ENCODE measurements at places on chromosomes 7 and 10. TPM values are rescaled to one million over a fixed set of nuclear protein-coding genes. Genes with fewer than 3 reads are reported as not detected.

- peaks cover 14% of the 10 kb centered on the region for H3K27me3 ChIP-seq
- peaks cover 6% of the 10 kb centered on the region for H3K4me1 ChIP-seq
- no peak overlapping the region for H3K27ac ChIP-seq
- no peak for DNase-seq
- H3K4me3 ChIP-seq: no peak overlapping the region
- no peaks in the 10 kb centered on the region for H3K36me3 ChIP-seq
These were observed 18.9 kb upstream of the RAMP3 start for GRCh38 chr7:45138433-45139267.

DNA sequence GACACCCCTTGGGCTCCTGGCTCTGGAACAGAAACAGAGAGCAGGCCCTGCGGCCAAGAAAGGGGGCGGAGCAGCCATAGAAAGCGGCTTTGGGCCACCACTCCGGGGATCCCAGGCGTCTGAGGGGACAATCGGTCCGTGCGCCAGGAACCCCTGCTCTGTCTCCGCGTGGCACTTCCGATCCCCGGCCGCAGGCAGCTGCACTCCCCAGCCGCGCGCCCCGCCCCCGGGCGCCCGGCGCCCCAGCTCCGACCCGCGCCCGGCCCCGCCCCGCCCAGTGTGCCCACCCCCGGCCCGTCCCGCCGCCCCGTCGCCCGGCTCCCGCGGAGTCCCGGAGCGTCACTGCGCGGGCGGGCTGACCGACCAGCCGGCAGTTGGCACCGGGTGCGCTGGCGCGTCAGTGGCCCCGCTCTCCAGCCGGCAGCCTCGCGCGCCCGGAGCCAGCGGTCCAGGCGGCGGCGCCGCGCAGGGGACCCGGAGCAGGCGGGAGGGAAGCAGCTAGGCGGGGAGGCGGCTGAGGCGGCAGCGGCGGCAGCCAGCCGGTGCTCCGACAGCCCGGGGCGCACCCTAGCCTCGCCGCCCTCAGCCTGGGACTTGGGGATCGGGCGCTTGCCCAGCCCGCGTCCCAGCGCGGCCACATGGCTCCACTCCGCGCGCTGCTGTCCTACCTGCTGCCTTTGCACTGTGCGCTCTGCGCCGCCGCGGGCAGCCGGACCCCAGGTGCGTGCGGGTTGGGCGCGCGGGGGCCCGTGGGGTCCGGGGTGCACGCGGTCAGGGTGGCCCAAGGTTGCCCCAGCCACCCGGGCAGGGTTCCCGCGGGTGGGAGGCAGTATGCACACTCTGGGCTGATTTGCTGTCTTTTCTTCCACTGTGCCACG is at the start of gene ADAMTS14:
Gene ADAMTS14 (plus strand): TSS at position 342 of the 878 bp plus-strand sequence. CDS start 297 bp downstream, at position 639.
- peaks cover 13% of the 10 kb centered on the region for H3K4me1 ChIP-seq
- peak within 1 kb of the TSS; percentile 3 for H3K27ac ChIP-seq
- peak; percentile 54 for DNase-seq
- H3K27me3 ChIP-seq: peaks cover 50% of the 10 kb centered on the region

The NKX1-2 gene
- total RNA-seq: not detected

- no peak overlapping the region for H3K27ac ChIP-seq
- no peak overlapping the region for H3K4me3 ChIP-seq
- no peaks in the 10 kb centered on the region for H3K36me3 ChIP-seq
- no peak for DNase-seq
- no peaks in the 10 kb centered on the region for H3K4me1 ChIP-seq
- no peaks in the 10 kb centered on the region for H3K27me3 ChIP-seq
These were observed 175.3 kb upstream of the TMEM229A start for GRCh38 chr7:124208173-124208572.

The MRC1 gene
- 1.7 TPM for total RNA-seq

- DNase-seq: no peak
- H3K36me3 ChIP-seq: peaks cover 1% of the 10 kb centered on the region
- no peak overlapping the region for H3K4me3 ChIP-seq
- peaks cover 2% of the 10 kb centered on the region for H3K4me1 ChIP-seq
These were observed 472.0 kb upstream of the AKR1E2 start for GRCh38 chr10:4353964-4354363.

DNA sequence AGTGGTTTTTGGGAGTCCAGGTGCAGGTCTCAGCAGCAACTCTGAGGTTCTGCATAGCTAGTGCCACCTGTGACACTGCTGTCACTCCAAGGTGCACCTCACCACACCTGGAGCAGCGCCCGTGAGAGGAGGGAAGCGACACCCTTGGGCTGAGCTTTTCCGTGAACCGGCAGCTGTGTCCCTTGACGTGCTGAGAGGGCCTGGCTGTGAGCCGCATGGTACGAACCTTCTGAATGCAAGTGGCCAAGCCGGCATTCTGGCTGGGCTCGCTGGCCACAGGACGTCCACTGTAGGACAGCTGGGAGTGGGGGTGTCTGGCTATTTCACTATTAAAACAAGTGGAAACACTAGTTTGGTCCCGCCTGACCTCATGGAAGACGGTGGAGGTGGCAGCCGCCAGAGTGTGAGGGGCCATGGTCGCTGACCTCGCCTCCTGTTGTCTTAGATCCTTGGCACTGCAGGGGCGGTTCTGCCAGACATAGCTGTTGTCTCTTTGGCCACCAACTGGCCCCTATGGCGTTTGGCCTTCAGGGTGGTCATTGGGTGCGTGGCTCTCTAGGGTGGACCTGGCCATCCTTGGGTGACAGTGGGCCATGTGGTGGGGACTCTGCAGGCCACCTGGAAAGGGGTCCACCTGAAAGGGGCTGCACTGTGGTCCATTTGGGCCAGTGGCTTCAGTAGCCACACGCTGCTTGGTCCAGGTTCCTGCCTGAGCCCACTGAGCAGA is 12.9 kb downstream of the INPP5A start:
- no peak for DNase-seq
- peak overlapping the region; percentile 95 for H3K27ac ChIP-seq
- no peaks in the 10 kb centered on the region for H3K36me3 ChIP-seq
- peaks cover 26% of the 10 kb centered on the region for H3K4me1 ChIP-seq
- H3K4me3 ChIP-seq: peak overlapping the region; percentile 82

DNA sequence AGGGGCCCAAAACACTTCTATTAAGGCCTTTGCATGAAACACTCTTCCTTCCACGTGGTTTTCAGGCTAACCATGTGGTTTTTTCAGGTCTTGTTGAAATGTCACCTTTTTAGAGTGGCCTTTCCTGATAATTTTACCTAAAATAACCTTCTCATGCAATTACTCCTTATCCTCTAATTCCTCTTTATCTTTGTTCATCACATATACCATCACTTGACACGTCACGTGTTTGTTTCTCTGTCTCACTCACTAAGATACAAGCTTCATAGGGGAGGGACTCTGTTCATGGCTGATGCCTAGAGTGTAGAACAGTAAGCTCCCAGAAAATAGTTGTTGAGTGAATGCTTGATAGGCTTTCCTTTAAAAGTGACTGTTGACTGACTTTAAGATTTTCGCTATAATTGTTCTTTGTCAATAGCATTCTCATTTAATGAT is 63.7 kb downstream of the ST7 start:
- no peak for DNase-seq
- peaks cover 16% of the 10 kb centered on the region for H3K4me1 ChIP-seq
- no peaks in the 10 kb centered on the region for H3K36me3 ChIP-seq
- H3K4me3 ChIP-seq: no peak overlapping the region
- H3K27me3 ChIP-seq: no peaks in the 10 kb centered on the region
